ENCODE measurements at places on chromosomes 3 and 15.
A peak's percentile ranks its signal among the peaks of the same experiment; 100 is the strongest.

GRCh38 chr15:81284256-81285031, 39.5 kb downstream of the STARD5 start:
- no peak for DNase-seq
- no peaks in the 10 kb centered on the region for H3K27me3 ChIP-seq
- peaks cover 54% of the 10 kb centered on the region for H3K4me1 ChIP-seq
- peak overlapping the region; percentile 98 for H3K27ac ChIP-seq
- no peaks in the 10 kb centered on the region for H3K36me3 ChIP-seq

GRCh38 chr3:52438579-52439425, 6.1 kb downstream of the SEMA3G start:
- H3K4me1 ChIP-seq = no peaks in the 10 kb centered on the region
- H3K27me3 ChIP-seq = no peaks in the 10 kb centered on the region
- H3K4me3 ChIP-seq = no peak overlapping the region

GRCh38 chr3:108012304-108012703, 78.5 kb downstream of the CD47 start:
- H3K4me3 ChIP-seq = no peak overlapping the region
- DNase-seq = no peak
- H3K27me3 ChIP-seq = no peaks in the 10 kb centered on the region
- peaks cover 11% of the 10 kb centered on the region for H3K4me1 ChIP-seq
- H3K27ac ChIP-seq = no peak overlapping the region

DNA sequence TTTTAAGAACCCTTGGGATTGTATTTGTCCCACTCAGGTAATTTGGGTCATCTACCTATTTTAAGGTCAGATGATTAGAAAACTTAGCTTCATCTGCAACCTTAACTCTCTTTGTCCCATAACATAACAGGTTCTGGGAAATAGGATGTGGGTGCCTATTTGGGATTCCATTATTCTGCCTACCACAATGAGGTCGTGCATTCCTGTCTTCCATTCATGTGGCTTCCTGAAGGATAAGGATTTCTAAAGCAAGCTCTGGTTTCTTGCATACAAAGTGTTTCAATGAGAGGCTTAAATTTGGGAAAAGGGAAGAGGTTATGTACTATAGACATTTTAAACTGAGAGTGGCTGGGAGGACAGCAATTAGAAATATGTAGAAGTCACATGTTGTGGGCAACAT, 190.3 kb downstream of the MCTP2 start:
- no peak overlapping the region for H3K4me3 ChIP-seq
- H3K27me3 ChIP-seq = no peaks in the 10 kb centered on the region
- no peak overlapping the region for H3K27ac ChIP-seq
- no peaks in the 10 kb centered on the region for H3K4me1 ChIP-seq

DNA sequence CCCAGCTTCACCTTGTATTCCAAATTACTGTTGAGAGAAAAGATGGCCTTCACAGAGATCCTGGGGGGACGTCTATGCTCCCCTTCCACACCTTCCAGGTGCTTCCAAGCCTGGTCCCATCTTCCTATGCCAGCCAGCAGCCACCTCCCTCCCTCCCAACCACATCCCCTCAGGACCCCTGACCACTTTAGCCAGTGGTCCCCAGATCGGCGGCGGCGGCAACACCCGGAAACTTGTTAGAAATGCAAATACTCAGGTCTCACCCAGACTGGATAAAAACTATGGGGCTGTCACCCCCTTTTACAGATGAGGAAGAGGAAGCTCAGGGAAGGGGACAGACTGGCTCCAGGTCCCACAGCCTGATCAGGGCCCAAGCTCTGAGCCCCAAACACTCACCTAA, 38.0 kb upstream of the PRSS50 start:
- H3K4me3 ChIP-seq = no peak overlapping the region
- no peak for DNase-seq
- H3K36me3 ChIP-seq = no peaks in the 10 kb centered on the region
- H3K4me1 ChIP-seq = no peaks in the 10 kb centered on the region

DNA sequence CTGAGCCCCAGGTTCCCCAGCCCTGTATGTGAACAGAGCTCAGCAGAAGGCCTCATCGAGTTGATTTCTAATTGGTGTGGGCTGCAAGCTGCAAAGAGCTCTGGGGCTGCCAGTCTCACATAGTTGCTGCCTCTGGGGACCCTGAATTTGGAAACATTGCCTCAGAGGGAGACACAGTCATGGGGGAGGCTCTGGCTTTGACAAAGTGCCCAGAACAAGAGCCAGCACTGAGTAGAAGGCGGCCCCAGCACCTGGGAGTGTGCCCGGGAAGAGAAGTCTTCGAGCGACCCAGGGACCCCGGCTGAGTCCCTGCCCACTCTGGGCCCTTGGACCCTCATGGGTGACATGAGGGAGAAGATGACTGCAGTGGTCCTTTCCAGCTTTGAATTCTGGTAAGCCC, 7.3 kb downstream of the NTRK3 start:
- no peak for DNase-seq
- H3K36me3 ChIP-seq = no peaks in the 10 kb centered on the region
- peaks cover 40% of the 10 kb centered on the region for H3K27me3 ChIP-seq
- H3K27ac ChIP-seq = no peak overlapping the region
- H3K4me3 ChIP-seq = no peak overlapping the region
- H3K4me1 ChIP-seq = peaks cover 5% of the 10 kb centered on the region

DNA sequence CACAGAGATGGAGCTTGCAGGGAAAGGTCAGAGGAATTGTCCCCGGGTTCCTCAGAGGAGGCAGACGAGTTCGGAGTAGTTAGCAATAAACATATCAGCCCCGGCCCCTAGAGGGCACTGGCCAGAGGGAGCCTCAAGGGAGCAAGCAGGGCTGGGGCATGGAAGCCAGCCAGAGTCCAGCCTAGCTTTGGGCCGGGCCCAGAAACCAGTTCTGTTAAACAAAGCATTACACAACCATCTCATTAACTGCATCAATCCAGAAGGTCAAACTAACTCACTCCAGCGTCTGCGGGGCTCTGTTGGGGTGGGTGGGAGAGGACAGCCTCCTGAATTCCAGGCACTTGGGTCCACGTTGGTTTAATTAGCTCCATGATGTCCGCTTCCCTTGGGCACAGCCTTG, 41.0 kb upstream of the IREB2 start:
- H3K4me1 ChIP-seq = no peaks in the 10 kb centered on the region

- peaks cover 5% of the 10 kb centered on the region for H3K36me3 ChIP-seq
- H3K27ac ChIP-seq = no peak overlapping the region
- DNase-seq = no peak
- peaks cover 5% of the 10 kb centered on the region for H3K4me1 ChIP-seq
Measured at GRCh38 chr15:48796930-48797329, 13.9 kb downstream of the CEP152 start.

- H3K36me3 ChIP-seq = peaks cover 2% of the 10 kb centered on the region
- H3K27ac ChIP-seq = peak overlapping the region; percentile 90
Measured at GRCh38 chr3:71579935-71580406, 3.6 kb downstream of the FOXP1 start.

DNA sequence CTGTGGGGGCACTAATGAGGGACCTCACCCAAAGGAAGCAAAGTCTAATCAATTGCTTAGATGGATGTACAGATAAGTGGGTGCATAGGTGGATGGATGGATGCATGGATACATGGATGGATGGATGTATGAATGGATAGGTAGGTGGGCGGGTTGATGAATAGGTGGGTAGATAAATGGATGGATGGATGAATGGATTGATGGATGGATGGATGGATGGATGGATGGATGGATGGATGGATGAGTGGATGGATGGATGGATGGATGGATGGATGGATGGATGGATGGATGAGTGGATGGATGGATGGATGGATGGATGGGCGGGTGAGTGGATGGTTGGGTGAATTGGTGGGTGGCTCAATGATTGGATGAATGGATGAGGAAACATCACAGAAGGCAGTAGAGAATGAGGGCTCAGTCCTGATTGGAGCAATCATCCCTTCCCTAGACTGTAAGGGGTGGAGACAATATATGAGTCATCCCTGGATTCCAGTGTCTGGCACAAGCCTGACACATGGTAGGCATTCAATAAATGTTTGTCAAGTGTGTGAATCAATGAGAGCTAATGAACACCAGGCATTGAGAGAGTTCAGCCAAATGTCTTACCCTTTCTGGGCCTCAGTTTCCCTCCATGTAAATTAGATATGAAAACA, 40.4 kb upstream of the PXYLP1 start:
- H3K27me3 ChIP-seq = peaks cover 19% of the 10 kb centered on the region
- H3K4me3 ChIP-seq = no peak overlapping the region
- H3K36me3 ChIP-seq = no peaks in the 10 kb centered on the region
- DNase-seq = no peak

DNA sequence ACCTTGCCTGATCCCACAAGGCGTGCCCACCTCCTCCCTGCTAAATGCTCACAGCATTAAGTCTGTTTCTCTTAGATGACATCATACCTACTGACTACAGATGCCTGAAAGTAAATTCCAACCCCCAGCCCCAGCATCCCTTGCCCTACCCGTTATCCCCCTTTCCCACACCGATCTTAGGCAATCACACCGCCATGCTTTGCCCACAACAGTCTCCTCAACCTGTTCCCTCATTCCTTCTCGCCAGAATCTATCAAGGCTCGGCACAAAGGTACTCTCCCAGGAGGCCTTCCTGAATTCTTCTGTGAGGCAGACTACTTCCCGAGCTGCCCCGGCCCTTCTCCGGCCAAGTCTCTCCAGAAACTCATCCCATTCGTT, 789 bp upstream of the SEC61A1 start:
- H3K27ac ChIP-seq = peak overlapping the region; percentile 71
- peak overlapping the region; percentile 95 for H3K4me3 ChIP-seq
- DNase-seq = no peak
- H3K27me3 ChIP-seq = no peaks in the 10 kb centered on the region

GRCh38 chr15:50107591-50108408, 11.2 kb downstream of the ATP8B4 start:
- peaks cover 15% of the 10 kb centered on the region for H3K4me1 ChIP-seq
- peak; percentile 13 for DNase-seq
- H3K27ac ChIP-seq = no peak overlapping the region
- no peaks in the 10 kb centered on the region for H3K36me3 ChIP-seq
- H3K4me3 ChIP-seq = peak overlapping the region; percentile 12

GRCh38 chr15:38153781-38154180, 98.9 kb upstream of the SPRED1 start:
- no peak for DNase-seq
- no peaks in the 10 kb centered on the region for H3K4me1 ChIP-seq
- H3K36me3 ChIP-seq = no peaks in the 10 kb centered on the region
- H3K4me3 ChIP-seq = no peak overlapping the region
- no peaks in the 10 kb centered on the region for H3K27me3 ChIP-seq
- no peak overlapping the region for H3K27ac ChIP-seq

DNA sequence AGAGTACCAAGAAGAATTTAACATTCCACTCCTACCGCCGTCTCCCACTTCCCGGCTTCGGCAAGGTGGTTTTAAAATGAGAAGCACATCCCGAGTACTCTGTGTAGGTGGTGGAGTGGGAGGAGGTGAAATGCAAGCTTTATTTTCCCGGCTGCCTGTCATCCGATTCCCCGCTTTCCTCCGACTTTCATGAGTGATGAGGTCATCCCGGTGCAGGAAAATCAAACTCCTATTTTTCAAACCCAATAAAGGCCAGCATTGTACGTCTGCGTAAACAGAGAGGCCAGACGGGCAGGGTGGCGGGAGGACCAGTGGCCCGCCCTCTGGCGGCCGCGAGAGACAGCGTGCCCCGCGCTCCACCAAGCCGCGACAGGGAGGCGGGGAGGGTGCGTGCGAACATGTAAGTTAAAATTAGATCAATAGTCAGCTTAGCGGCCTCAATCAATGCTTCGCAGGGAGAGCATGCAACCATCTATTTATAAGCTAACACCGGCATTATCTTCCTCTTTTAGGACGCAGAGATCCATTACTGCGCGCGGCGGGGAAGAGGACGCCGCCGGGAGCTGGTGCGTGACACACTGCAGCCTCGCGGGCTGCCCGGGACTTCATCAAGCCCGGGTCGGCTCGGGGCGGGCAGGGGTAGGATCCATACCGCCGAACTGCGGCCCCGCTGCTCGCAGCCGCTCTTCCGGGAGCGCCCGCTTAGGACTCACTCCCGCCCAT, 163.3 kb downstream of the CD47 start:
- no peak overlapping the region for H3K27ac ChIP-seq
- no peaks in the 10 kb centered on the region for H3K27me3 ChIP-seq
- H3K4me3 ChIP-seq = peak overlapping the region; percentile 58
- DNase-seq = peak; percentile 77
- H3K36me3 ChIP-seq = no peaks in the 10 kb centered on the region
- H3K4me1 ChIP-seq = peaks cover 18% of the 10 kb centered on the region

DNA sequence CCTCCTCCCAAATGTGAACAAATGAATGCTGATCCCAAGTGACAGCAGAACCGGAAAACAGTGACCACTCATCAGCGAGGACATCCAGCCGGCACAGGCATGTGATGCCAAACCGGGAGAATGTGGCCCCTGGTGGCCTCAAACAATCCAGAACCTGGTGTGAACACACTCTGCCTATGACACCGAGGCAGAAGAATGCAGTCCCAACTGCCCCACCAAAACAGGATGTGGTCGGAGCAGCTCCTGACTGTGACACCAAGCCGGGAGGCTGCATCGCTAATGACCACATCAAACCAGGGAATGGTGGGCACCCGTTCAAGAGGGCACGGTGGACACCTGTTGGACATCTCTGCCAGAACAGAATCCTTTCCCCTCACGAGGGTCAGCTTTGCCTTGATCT, 15.4 kb downstream of the SCN5A start:
- no peak overlapping the region for H3K27ac ChIP-seq
- no peaks in the 10 kb centered on the region for H3K36me3 ChIP-seq
- no peak for DNase-seq
- no peak overlapping the region for H3K4me3 ChIP-seq

DNA sequence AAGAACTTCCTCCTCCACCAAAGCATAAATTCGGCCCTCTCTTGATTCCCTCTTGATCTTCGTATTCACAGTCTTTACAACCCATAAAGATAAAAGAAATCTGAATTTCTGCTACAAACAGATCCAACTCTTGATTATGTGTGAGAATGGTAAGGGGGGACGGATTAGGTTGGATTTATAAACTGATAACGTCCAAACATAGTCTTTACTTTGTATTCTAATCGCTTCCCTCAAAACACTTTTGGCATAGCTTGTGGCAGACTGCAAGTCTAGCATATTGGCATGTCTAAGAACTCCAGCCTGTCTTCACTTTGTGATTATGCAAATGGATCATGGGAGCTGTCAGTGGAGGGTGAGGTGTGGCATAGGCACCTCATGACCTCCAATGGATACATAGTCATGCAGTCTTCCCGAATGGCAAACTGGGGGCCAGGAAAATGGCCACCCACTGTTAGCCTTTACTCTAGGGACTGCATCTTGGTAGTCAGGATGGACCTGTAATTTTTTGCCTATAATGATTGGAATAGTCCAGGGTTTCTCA, 24.3 kb upstream of the GPR171 start:
- H3K4me3 ChIP-seq = no peak overlapping the region
- peak overlapping the region; percentile 9 for H3K27ac ChIP-seq

- no peaks in the 10 kb centered on the region for H3K36me3 ChIP-seq
- H3K27me3 ChIP-seq = no peaks in the 10 kb centered on the region
- no peak within 1 kb of the TSS for H3K27ac ChIP-seq
- DNase-seq = peak; percentile 37
- H3K4me3 ChIP-seq = peak within 1 kb of the TSS; percentile 59
Measured at GRCh38 chr15:52295421-52296001, at the start of gene MYO5C. Gene MYO5C, minus strand, starts transcription at chr15:52295804. Its CDS starts 168 bp downstream, at chr15:52295636.

Measured in B cell (primary cell).